IMR-90 (cell line): ENCODE measurements at places on chromosomes 16 and 17.
A peak's percentile ranks its signal among the peaks of the same experiment; 100 is the strongest.

GRCh38 chr16:1182950-1183907, 30.3 kb downstream of the CACNA1H start:
- H3K27ac ChIP-seq: peak overlapping the region; percentile 84
- DNase-seq: peak; percentile 63

DNA sequence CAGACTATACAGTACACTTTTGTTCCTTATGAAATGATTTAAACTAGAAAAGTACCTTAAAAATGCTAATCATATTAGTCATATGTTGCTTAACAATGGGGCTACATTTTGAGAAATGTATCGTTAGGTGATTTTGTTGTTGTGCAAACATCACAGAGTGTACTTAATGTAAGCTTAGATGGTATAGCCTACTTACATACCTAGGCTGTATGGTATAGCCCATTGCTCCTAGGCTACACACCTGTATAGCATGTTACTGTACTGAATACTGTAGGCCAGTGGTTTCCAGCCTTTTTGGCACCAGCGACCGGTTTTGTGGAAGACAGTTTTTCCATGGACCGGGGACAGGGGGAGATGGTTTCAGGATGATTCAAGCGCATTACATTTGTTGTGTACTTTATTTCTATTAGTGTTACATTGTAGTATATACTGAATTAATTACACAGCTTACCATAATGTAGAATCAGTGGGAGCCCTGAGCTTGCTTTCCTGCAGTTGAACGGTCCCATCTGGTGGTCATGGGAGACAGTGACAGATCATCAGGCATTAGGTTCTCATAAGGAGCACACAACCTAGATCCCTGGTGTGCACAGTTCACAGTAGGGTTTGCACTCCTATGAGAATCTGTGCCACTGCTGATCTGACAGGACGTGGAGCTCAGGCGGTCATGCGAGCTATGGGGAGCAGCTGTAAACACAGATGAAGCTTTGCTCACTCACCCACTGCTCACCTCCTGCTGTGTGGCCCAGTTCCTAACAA, 35.0 kb upstream of the MRC2 start:
- H3K36me3 ChIP-seq: peaks cover 34% of the 10 kb centered on the region
- H3K27me3 ChIP-seq: no peaks in the 10 kb centered on the region
- H3K4me1 ChIP-seq: peaks cover 10% of the 10 kb centered on the region
- H3K4me3 ChIP-seq: no peak overlapping the region
- peak overlapping the region; percentile 38; the same call in 1 of the 2 replicates for H3K27ac ChIP-seq

DNA sequence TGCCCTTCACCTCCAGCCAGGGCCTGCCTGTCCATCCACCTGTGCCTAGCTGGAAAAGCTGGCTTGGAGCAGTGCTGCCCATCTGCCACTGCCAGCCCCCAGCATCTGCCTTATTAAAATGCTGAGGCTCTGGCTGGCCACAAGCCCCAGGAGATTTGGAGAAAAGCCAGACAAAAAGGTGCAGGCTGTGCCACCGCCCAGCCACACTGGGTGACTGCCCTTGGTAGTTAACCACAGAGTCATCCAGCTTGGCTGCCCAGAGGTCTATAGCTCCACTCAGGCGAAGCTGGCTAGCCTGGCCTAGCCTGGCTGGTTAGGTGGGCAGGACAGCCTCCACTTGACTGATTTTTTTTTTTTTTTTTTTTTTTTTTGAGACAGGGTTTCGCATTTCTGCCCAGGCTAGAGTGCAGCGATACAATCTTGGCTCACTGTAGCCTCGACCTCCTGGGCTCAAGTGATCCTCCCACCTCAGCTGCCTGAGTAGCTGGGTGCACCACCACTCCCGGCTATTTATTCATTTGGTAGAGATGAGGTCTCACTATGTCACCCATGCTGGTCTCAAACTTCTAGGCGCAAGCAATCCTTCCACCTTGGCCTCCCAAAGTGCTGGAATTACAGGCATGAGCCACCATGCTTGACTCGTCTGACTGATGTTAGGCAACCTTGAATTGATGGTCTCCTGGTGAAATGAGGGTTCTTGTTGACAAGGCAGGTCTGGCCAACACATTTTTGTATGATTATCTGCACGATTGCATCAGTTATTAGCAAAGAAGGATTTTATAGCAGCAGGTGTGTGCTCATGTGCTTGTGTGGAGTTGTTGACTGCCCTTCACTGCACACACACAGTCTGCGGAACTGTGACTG, 103.8 kb downstream of the RAB11FIP4 start:
- no peaks in the 10 kb centered on the region for H3K4me1 ChIP-seq
- peaks cover 81% of the 10 kb centered on the region for H3K27me3 ChIP-seq

DNA sequence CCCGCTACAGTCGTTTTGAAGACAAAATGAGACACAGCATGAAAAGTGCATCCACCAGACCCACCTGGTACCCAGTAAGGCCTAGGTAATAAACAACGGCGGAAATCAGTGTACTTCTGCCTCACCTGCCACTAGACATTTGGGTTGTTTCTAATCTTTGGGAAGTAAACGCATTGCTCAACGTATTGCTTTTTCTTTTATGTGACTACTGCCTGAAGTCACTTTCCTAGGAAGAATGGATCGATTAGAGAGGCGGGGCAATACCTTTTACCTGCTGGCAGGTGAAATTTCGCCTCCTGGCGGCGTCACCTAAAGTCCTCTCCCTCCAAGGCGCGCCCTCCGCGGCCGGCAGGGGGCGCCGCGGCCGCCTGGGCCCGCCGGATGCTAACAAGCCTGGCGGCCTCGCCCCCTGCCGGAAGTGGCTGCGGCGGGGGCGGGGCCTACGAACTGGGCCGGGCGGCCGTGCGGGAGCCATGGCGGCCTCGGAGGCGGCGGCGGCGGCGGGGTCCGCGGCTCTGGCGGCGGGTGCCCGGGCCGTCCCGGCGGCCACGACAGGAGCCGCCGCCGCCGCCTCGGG, at the start of gene ATMIN:
ATMIN (plus strand) TSS at position 445 of the 577 bp plus-strand sequence; CDS start at position 474, 29 bp downstream.
- H3K4me1 ChIP-seq: peaks cover 2% of the 10 kb centered on the region; the same call in 1 of the 2 replicates
- H3K36me3 ChIP-seq: peaks cover 3% of the 10 kb centered on the region; the same call in 1 of the 2 replicates
- no peaks in the 10 kb centered on the region for H3K27me3 ChIP-seq
- H3K4me3 ChIP-seq: peak within 1 kb of the TSS; percentile 89
- H3K27ac ChIP-seq: peak within 1 kb of the TSS; percentile 67
- DNase-seq: peak; percentile 77

DNA sequence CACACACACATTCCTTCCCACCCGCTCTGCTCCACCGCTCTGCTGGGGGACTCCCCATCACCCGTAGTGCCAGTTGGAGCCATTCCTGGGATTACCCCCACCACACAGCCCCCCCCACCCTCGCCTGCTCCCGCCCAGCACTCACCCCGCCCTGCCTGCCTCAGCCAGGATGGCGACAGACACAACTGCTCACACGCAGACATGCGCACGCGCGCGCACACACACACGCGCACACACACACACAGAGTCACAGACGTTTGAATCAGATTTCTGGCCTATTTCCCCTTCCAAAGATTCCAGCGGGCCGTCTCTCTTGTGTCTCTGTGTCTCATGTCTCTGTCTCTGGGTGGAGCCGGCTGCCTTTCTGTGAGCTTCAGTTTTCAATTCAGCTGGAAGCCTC, 4.4 kb downstream of the CACNA1G start:
- H3K36me3 ChIP-seq: no peaks in the 10 kb centered on the region
- H3K4me3 ChIP-seq: no peak overlapping the region
- H3K27ac ChIP-seq: no peak overlapping the region
- H3K4me1 ChIP-seq: peaks cover 7% of the 10 kb centered on the region; the same call in 1 of the 2 replicates
- peak; percentile 56 for DNase-seq

DNA sequence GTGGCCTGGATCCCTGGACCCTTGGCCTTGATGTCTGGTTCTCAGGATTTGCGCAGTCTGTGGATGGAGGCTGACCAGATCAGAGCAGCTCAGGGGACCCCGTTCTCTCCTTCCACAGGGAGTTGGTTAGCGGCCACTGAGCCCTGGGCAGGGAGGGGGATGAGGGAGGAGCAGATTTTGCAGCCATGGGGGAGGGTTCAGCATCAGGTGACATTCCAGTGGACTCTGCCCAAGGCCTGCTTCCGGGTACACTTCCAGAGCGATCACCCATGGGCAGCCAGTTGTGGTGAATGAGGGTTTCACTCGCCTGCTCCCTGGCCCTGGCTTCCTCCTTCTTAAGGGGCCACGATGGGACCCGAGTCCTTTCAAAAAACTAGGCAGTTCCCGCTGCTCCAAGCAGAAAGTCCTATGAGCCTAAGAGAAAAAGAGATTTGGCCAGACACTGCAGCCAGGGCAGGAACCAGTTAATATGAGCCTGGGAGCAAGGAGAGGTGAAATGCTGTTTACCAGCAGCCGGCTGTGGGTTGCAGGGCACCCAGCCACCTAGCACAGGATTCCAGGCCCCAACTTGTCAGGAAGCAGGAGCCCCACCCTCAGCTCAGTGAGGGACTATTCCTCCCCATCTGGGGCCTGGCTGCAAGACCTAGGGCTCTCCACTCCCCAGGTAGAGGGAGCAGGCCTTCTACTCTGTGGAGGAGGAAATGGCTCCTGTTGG, 4.7 kb upstream of the GPRC5C start:
- no peak for DNase-seq
- no peaks in the 10 kb centered on the region for H3K4me1 ChIP-seq
- no peak overlapping the region for H3K27ac ChIP-seq

- H3K36me3 ChIP-seq: no peaks in the 10 kb centered on the region
- no peak overlapping the region for H3K4me3 ChIP-seq
- H3K4me1 ChIP-seq: no peaks in the 10 kb centered on the region
- H3K27me3 ChIP-seq: no peaks in the 10 kb centered on the region
These were observed 573.0 kb upstream of the C16orf82 start for GRCh38 chr16:26493751-26494150.

DNA sequence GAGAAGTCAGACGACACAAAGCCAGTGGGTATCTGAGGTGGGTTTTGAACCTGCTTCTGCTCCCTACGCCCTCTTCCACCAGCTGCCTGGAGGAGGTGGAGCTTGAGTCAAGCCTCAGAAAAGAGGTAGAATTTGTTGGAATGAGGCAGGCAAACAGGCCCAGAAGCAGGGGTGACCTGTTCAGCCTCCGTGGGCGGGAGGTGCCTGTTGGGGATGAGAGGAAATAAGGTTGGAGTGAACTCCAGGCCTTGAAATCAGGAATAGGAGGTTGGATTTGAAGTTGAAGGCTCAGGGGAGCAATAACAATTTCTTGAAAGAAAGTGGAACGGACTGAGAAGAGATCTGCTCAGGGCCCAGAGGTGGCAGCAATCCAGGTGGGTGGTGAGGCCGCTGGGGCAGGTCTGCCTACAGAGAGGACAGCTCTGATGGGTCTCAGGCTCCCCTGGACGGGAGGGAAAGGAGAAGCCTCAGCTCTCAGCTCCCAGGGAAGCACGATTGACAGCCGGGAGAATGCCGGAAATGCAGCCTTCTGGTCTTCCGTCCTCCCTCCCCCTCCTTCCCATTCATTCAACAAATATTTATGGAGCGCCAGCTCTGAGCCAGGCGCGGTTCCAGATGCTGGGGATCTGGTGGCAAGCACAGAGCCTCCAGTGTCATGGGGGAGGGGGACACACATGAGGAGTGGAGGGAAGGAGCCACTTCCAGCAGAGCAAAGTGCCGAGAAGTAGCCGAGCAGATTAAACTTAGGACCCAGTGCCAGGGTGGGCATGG, 61.9 kb upstream of the CIBAR2 start:
- peaks cover 43% of the 10 kb centered on the region for H3K4me1 ChIP-seq
- H3K36me3 ChIP-seq: peaks cover 13% of the 10 kb centered on the region
- no peak overlapping the region for H3K4me3 ChIP-seq
- H3K27me3 ChIP-seq: no peaks in the 10 kb centered on the region

DNA sequence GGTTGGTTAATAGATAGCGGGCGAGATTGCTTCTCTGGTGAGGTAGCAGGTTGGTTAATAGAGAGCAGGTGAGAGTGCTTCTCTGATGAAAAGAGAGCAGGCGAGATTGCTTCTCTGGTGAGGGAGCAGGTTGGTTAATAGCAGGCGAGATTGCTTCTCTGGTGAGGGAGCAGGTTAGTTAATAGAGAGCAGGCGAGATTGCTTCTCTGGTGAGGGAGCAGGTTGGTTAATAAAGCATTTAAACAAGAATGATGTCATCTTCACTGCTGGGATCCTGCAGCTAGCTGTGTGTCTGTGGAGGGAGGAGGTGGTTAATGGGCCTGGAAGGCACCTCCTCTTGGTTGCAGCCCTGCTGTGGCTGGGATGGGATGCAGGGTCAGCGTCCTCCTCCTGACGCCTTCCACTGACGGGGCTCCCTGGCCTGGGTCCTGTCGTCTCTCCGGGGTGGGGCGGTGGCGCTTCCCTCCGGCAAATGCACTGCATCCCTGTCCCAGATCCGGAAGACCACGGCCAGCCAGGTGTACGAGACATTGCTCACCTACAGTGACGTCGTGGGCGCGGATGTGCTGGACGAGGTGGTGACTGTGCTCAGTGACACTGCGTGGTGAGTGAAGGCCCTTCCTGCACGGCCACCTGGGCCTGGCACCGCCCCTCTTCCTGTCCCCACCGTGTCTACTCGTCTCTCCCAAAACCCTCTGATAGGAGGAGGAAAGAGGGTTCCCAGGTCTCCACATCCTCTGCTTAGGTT, 99.2 kb upstream of the ZNF750 start:
- H3K4me3 ChIP-seq: no peak overlapping the region
- no peaks in the 10 kb centered on the region for H3K27me3 ChIP-seq
- H3K4me1 ChIP-seq: no peaks in the 10 kb centered on the region
- H3K36me3 ChIP-seq: peaks cover 44% of the 10 kb centered on the region
- no peak overlapping the region for H3K27ac ChIP-seq
- DNase-seq: no peak

DNA sequence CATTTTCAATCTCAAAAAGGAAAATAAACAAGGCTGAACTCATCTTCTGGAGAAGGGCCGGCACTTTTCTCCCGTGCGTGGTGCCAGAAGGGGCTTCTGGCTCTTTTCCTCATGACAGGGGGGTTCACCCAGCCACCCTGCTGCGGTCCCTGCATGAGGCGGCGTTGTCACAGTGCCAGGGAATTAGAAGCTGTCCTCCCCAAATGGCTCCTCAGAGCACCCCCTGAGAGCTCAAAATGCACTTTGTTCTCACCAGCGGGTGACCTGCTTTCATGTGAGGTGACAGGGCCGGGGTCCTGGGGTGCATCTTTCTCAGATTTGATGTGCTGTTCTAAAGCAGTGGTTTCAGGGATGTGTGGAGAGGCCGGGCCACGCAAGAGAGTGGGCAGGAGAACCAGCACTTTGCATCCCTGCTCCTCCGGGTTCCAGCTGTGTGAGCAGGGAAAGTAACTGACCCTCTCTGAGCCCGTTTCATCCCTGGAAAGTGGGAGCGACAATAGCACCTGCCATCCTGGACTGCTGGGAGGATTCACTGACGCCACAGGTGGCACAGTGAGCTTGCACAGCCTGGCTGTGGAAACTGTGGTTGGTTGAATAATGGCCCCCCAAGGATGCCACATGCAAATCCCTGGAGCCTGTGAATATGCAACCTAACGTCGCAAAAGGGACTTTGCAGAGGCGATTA, 94.0 kb downstream of the FOXL1 start:
- H3K4me3 ChIP-seq: no peak overlapping the region
- DNase-seq: no peak
- peaks cover 27% of the 10 kb centered on the region for H3K4me1 ChIP-seq

DNA sequence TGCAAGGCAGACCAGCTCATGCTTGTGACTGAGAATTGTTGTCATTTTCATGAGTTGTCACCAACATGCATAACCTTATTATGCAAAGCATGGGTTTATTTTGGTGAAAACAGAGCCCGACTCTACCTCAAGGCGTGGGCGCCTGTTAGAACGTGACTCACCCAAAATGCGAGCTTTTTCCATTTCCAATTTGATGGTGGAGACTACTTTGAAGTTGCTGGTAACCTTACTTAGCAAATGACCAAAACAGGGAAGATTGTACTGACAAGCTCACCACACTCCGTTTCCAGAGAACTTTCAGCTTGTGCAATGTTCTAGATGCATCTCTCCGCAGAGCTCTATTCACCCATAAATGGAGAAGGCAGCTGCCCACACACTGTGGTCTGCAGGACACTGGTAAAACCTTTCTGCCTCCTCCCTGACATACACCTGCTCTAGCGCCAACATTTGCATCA, 284.5 kb downstream of the MAF start:
- DNase-seq: no peak
- no peaks in the 10 kb centered on the region for H3K4me1 ChIP-seq
- no peak overlapping the region for H3K27ac ChIP-seq
- no peak overlapping the region for H3K4me3 ChIP-seq
